NCI-H187 (cell line): ENCODE measurements at places on chromosomes 2 and 18.

- no peak for DNase-seq
These were observed 30.3 kb downstream of the TANC1 start for GRCh38 chr2:158998551-158999248.

GRCh38 chr18:12774982-12775381 is 72.1 kb downstream of the PSMG2 start:
- DNase-seq = no peak

DNA sequence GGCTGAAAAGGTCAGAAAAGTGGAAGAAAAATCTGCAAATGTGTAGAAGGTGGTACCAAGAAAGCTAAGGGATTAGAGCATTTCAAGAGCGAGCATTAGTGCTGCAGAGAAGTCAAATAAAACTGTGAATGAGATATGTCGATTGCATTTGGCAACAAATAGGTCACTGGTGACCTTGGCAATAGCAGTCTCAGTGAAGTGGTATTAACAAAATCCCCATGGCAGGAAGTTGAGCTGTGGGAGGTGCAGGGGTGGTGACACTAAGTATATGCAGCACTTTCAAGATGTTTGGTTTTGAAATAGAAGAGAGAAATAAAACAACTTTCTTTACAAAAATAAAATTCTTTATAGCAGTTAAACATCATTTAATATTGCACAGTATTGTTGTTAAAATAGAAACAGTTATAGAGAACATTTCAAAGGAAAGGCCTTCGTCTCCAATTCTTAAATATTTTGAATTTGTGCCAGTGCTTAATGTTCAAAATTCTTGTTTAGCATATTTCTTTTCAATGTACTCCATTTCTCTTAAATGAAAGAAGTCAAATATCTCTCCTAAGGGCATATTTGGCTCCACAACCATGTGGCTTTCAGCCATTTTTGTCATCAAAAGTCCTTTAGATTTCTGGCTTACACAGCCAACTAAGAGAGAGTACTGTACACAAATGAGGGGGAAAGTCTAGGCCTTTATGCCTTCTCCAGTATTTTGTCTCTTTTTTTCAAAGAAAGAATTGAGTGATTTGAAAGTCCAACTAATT is 443.0 kb upstream of the MMADHC start:
- no peak for DNase-seq

GRCh38 chr2:38789691-38790090 is 11.7 kb downstream of the GEMIN6 start:
- DNase-seq = no peak

DNA sequence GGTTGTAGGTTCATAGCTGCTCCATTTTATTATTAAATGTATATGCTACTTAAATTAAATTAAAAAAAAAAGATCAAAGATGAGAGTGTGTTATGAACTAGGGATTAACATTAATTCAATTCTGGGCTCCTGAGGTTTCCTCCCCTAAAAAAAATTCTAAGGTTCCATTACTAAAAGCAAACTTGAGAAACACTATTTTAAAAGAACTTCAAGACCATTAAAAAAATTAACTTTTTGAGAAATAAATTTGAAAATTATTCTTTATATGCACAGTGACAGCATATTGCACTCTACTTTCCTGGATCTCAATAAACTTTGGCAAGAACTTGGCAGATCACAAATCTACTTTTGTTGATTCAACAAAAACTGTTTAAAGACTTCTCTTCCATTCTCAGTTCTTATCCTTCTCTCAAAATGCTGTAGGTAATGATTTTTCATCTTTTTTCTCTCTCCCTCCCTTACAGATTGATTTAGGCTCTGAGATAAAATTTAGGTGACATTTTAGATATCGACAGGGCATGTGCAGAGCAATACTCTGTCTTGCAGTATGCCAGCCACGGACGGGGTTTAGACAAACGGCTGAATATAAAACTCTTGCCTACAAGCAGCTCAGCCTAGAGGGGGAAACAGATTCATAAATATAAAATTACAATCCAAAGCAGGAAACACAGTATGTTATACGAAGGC is 592 bp upstream of the MARS2 start:
- DNase-seq = no peak

GRCh38 chr2:136653861-136654260 is 111.5 kb upstream of the THSD7B start:
- no peak for DNase-seq

DNA sequence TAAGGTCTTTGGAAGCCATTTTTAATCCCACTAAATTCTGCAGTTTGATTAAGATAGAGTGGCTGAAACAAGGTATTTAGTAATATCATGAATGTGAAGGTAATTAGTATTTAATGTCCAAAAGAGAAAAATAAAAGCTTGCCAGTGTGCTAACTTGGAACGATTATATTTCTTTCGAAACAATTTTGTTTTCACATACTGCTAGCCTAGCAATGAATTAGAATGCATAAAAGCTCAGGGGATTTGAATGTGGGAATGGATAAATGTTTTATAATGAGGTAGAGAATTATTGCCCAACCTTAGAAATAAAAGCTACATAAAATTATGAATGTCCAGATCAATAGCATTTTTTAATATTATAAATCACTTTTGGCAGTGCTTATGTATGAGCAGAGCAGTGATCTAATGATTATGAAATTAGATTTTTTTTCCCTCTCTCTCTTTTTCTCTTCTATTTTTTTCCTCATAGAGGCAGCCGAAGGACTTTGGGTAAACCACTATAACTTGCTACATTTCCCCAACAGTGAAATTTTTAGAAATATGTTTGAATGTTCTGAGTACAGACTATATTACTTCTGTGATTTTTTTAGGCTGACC is 75.5 kb downstream of the PLCL1 start:
- DNase-seq = no peak

GRCh38 chr18:12862467-12862866 is 21.6 kb downstream of the PTPN2 start:
- peak; percentile 16 for DNase-seq

DNA sequence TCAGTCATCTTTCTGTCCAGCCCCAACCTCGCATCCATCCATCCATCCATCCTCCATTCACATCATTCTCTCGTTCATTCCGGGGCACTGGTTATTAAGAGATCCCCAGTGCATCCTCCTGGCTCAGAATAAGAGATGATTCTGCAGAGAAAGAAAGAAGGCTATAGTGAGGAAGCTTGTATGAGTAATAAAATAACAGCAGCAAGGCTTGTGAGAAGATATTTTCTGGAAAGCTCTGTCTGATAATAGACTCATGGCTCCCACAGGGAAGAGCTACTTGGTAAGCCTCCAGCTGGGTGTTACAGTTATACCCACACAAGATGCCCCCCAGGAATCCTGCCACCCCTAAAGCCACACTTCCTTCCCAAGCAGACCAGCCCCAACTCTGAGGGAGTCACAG is 143.2 kb downstream of the MTCL1 start:
- no peak for DNase-seq

GRCh38 chr2:226139759-226140158 is 659.9 kb downstream of the IRS1 start:
- DNase-seq = no peak

DNA sequence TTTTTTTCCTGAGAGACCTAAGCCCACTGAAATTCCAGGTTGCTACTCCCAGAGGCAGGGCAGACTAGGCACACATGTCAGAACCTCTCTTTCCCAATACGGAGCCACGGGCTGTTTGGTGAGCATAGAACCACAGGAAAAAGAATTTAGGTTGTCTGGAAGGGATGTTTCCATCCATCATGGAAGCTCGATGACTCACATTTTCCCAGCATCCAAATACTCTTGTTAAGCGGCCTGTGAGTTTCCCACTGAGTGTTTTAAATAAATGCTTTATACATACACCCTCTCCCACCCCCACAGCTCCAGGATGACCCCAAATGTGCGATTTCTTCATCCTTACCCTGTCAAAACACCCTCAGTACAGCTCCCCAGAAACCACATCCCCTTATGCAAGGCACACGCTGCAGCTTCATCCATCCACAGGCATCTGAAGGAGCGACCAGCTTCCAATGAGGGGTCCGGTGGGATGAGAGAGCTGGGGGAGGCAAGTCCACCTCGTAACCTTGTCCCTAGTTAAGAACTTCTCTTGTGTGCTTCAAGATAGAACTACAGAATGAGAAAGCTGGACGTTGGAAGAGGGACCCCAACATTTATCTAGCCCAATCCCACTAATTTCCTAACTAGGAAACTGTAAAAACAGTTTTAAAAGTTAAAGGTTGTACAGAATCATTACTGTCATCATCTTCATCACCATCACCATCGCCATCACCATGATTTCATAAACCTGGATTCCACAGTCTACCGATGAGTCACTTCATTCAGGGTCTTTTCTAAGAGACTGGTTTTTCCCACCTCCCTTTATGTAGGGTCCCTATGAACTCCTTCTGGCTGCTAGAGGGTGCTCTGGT is 63.5 kb upstream of the FZD7 start:
- DNase-seq = no peak

- DNase-seq = no peak
These were observed 11.1 kb upstream of the LOXHD1 start for GRCh38 chr18:46668135-46668534.

DNA sequence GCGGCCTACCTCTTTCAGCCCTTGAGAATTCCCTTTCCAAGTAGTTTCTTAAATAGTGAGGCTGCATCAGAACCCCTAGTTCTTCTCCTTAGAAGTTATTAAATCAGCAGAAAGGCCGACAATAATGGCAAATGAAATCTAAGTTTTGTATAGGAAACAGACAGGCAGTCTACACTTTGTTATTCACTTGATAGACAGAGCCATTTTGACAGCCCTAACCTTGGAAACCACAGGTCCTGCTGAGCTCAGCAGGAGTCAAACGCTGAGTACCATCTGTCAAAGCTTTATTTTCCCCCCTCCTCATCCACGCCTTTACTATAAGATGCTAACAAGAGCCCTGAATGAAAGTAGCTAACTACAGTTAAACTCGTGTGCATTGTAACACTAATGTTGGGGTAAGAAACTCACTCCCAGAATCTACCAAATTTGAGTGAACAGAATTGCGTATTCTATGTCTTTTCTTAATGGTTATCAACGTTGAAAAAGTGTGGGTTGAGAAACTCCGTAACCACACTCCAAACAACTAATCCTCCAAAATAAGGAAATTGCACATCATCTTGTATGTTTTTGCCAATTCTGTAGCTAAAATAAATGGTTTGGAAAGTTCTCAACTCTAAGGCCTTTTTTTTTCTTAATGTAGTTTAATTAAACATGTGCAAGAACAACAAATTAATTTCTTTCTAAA is 90.6 kb upstream of the EFEMP1 start:
- peak; percentile 85 for DNase-seq

DNA sequence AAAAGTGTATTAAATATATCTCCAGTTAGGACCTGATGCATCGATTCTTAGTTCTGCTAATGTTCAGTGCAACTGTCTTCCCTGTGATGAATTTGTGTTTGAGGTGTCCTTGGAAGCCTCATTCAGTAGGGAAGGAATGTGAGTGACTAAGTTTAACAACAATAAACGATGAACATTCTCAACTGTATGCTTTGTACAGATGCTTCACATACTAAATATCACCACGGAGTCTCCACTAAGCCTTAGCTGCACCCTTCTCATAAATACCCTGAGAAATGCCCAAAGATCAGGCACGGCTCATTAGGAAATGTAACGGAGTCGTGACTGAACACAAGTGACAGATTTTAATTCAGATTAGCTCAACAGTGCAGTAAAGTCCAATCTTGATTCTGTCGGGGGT is 24.4 kb upstream of the AGFG1 start:
- DNase-seq = no peak

DNA sequence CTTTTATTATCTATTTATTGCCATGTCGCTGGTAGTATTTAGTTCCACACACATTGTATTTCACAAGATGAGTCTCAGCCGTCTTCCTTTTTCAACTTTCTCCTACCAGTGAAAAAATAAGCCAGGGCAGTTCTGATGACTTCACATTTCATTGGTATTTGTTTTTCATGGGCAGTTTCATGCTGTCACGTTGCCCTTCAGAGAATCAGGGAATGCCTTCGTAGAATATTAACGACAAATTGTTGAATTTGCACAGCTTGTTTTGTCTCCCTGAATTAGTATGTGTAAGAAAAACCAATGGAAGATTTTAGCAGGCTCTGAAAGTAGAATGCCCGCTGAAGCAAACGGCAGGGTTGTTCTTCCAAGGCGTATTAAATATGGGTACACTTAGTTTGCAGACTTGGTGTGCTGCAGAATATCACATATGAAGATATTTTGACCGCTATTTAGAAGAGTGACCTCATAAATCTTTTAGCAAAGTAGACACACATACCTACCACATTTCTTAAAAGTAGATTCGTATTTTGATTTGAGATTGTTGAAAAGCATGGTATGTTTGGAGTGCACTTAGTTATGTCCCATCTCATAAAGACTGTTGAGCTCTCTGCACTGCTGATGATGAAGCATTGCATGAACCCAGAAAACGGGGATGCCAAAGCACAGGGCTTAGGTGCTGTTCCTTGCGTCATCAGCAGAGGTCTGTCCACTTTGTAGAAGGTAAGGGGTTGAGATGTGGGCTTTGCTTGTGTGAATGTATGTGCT is 2.9 kb downstream of the NEDD4L start:
- DNase-seq = no peak

GRCh38 chr18:8994603-8995002 is 107.9 kb upstream of the NDUFV2 start:
- DNase-seq = no peak

DNA sequence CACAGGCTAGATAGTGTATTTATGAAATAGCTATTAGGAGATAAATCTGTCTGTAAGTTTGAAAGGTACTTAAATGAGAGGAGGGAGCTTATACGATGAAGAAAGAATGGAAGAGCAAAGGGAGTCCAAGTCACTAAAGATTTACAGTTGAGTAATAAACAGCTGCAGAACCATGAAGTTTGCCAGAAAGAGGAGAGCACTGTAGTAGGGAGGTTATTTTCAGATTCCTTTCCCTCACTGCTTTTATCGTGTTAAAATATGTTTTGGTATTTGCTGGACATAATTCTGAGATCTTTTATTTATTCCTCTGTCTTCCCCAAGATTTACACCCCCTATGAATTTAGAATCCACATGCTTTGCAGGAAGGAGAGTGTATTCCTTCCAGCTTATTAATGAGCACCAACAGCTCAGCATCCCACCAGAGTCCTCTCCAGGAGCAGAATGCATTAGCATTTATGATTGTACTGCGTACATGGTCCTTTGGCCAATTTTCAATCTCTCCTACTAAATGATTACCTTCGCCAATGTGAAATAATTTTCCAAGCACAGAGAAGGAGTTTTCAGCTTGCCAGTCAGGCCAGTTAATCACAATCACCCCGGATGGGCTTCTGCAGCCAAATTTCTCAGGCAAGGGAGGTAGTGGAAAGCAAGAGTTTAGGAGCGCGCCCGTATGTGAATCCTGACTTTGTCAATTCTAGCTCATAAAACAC is 297.0 kb downstream of the NBAS start:
- DNase-seq = no peak

GRCh38 chr2:172230889-172231401 is 128.2 kb upstream of the DLX2 start:
- no peak for DNase-seq

- no peak for DNase-seq
These were observed 43.5 kb upstream of the TTC39C start for GRCh38 chr18:23971097-23971440.

DNA sequence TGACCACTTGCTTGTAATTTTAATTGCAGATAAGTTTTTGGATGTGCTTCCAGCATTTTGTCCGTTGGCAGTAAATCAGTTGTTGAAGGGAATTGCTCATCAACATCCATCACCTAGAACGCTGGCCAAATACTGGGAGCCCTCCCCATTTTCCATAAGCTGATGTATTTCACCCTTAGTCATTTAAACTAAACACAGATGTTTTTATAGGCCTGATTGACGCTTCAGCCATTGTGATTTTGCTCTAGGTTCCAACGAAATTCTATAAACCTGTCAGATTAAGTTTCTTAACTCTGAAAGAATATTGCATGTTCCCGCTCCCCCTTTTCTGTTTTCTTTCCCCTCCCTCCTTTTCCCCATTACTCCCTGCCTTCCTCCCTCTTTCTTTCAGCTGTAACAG is 1.0 kb upstream of the RPRM start:
- no peak for DNase-seq

GRCh38 chr2:21183726-21184125 is 60.0 kb downstream of the TDRD15 start:
- DNase-seq = no peak
